ENCODE measurements at places on chromosomes 3 and 15. TPM values are rescaled to one million over a fixed set of nuclear protein-coding genes. Genes with fewer than 3 reads are reported as not detected.

DNA sequence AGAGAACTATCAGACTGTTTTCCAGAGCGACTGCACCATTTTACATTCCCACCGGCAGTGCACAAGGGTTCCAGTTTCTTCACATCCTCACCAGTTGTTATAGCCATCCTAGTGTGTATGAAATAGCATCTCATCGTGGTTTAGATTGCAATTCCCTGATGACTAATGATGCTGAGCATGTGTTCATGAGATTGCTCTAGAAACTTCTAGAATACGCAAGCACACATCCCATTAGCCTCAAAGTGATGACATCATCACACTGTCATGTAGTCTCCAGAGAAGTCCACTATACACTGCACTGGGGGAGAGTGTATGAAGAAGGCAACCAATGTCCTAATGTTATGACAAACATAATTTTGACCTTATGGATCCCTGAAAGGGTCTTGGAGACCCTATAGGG is 30.1 kb downstream of the FBLN2 start:
- no peak for DNase-seq

DNA sequence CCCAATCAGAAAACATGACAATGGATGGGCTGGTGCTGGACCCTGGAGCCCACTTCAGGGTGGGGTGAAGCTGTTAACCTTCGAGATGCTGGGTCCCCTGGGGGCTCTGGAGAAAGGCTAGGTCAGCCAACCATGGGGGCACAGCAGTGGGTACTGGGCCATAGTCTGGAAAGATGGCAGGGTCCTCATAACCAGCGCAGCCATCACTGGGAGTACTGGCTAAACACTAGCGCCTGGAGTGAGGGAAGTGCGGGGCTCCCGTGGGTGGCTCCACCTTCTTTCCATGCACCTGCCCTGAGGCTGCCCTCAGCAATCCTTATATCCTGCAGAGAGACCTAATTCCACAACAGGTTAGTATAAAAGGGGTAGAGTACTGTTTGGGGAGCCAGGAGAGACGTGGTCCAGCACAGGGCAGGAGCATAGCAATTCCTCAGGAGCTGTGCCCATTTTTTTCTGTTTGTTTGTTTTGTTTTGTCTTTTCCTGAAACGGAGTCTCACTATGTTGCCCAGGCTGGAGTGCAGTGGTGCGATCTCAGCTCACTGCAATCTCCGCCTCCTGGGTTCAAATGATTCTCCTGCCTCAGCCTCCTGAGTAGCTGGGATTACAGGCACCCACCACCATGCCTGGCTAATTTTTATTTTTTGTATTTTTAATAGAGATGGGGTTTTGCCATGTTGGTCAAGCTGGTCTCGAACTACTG is 122.6 kb upstream of the MEF2A start:
- no peak for DNase-seq

DNA sequence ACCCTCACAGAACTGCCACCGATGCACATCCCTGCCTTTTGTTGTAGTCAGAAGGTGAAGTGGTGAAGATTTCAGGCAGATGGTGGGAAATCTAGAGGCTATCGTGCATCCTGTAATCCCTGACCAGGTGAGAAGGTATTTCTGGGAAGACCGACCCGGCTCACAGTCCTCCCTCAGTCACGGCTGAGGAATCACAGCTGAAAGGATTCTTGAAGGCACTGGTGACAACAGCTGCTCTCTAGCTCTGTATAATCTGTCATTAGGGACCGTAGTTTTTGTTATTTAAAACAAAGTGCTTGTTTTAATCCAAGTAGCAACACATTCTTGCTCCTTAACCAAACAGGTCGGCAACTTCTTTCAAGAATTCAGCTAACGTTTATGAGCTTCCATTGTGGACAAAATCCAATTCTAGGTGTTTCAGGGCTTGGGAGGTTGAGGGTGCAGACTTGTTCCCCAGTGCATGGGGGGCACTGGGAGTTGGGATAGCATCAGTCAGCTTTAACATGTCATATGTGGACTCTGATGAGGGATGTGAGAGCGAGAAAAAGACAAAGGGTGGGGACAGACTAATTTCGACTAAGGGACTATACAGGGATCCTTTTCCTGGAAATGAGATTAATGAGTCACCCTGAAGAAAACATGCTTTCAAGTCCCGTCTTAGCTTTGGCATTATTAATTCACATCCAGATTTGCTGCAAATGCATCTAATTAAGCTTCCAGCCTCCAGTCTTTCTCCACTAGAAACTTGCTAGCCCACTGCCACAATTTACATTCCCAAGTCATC is 141.0 kb upstream of the RASGRP1 start:
- DNase-seq: no peak

Gene PHC3
- total RNA-seq: 31.9 TPM

GRCh38 chr3:31765871-31766270 is 215.2 kb downstream of the OSBPL10 start:
- no peak for DNase-seq

DNA sequence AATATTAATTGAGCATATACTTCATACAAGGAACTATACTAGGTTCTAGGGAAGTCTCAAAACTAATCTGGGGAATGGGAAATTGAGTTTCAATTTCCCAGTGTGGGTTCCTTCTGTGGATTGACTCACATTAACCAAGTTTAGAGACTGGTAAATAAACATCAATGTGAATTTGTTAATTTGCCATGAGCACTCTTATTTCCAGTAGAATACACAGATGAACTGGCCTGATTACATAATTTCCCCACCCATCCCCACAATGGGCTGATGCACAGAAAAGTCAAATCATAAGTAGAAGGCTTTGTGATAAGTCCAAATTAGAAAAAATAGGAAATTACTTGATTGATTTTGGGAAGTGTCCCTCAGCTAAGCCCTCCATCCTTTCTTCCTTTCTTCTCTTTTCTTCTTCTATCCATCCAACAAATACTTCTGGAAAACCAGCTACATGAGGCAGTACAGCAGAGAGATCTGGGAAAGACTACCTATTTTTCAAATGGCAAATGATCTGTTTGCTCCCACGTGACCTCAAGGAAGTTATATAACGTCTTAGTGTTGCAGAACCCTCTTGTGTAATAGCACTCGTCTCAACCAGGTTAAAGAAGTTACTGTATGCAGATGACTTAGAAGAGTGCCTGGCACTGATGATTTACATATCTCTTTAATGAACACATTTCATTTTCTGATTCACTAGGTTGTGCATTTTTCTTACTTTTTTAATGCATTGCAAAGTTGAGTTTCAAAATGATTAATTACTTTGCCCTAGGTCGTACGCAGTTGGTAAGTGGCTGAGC is 312.3 kb downstream of the SV2B start:
- no peak for DNase-seq

DNA sequence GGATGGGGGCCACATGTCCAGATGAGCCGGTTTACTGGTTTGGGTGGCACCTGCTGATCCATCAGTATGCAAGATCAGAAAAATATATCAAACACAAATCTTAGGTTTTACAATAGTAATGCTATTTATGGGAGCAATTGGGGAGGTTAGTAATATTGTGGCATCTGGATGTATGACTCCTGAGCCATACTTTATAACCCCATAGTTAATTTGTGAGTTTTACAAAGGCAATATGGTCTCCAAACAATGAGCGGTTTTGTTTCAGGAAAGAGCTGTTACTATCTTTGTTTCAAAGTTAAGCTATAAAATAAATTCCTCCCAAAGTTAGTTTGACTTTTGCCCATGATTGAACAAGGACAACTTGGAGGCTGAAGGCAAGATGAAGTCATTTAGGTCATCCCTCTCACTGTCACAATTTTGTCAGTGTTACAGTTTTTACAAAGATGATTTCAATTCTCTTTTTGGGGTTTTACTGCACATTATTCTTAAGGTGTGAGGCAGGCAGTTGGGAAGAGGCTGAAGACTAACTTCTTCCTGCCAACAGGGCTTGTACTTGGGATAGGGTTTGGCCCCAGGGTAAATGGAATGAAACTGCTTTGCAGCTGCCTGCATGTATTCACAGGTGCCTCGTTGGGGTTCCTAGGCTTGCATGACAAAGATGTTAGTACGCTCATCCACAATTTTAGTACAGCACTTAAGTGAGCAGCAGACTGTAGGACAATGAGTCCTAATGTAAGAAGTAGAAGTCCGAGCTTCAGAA is 296.6 kb upstream of the NDN start:
- DNase-seq: no peak

Gene PRR20G
- not detected for total RNA-seq

DNA sequence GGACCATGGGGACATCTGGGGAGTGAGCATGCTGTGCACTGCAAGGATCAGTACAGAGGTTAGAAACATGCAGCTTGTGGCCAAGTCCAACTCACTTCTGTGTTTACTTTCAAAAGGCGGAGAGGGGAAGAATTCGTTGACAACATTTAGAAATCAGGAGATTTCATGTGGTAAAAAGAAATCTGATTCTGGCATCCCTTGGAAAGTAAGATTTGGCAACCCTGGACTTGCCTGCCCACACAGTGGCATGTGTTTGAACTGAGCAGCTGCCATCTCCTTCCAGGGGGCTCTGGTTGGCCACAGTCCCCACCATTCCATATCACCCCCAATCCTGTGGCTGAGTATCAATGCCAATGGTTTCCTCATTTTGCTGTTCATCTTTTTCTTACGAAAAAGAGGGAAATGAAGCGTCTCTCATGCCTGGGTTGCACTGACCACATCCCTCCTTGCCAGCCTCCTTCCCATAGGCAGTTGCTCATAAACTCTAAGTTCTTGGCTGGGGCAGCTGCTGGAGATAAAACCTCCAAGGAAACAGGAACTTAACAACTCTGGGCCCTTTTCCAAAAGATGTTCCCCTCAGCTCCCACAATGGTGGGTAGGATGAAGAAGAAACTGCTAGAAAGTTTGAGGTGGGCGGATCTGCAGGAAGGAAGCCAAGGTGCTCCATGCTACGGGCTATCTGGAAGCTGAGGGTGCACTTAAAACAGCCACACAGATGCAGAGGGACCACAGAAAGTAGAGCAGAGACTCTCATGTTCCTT is 29.2 kb downstream of the SLC6A11 start:
- DNase-seq: no peak

DNA sequence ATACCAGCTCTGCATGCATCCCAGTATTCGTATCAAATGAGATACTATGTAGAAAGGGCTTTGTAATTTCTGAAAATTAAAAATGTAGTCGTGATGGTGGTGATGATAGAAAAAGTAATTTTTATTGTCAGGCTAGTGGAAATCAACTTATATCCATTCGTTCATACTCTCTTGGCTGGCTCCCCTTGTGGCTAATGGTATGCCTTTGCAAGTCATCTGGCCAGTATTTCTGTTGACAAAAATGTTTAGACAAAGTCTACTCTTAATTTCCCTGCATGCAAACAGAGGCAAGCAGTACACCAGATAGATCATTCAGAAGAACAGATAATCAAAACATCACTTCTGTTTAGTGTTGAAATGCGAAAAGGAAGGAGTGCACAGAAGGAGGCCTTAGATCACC is 49.6 kb upstream of the DUT start:
- DNase-seq: no peak

DNA sequence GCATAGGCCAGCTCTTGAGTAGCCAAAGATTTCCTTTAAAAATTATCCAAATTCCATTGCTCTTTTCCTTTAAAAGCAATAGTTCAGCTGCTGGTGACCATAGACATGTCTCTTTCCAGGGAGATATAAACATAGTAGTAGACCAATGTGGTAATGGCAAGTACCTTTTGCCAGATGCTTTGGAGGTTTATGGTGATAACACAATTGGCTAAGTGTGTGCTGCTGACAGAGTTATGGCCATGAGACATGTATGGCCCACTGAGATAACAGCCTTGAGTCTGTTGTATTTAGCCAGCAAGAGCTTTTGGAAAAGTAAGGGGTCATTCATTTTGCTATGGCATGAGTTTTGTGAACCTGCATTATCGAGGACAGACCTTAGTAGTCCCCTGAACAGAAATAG is 1146.8 kb downstream of the TUSC7 start:
- DNase-seq: no peak

Gene OSBPL10
- total RNA-seq: 3.8 TPM

DNA sequence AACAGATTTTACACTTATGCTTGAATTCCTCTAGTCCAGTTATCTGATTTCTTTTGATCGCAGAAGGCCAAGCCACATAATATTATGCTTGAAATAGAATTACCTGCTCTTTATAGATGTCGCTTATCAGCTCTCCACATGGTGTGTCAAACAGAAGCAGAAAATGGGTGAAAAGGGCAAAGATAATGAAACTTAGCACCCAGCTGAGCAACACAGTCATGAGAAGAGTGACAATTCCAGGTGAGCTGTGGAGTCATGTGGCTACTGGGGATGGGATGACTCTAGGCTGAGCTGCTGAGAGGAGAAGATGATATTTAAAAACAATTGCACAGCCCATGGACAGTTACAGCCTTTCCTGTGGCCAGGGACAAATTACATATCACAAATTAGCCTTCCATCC is 398.7 kb upstream of the PDZRN3 start:
- DNase-seq: no peak

GRCh38 chr15:65405791-65406423 is 16.8 kb downstream of the IGDCC4 start:
- no peak for DNase-seq

Gene GP5
- total RNA-seq: 0.15 TPM

Gene SUCNR1
- total RNA-seq: not detected

Gene FBXO40
- total RNA-seq: not detected

DNA sequence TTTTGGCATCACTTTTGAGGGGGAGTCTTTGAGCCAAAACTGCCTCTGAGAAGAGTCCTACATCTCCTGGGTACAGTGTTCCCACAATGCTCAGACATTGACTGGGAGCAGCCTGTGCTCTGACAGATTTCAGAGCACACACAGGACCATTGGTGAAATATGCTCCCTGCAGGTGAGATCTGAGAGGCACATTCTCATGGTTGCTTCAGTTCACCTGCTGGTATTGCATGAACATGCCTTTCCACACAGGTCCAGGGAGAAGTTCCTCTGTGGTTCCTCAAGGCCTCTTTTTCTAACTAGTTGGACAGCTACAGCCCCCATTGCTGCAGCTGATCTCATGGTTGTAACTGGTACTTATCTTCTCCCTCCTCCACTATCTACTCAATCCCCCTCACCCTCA is 37.0 kb downstream of the FOXL2 start:
- DNase-seq: no peak

GRCh38 chr3:127750226-127751031 is 71.9 kb downstream of the MGLL start:
- DNase-seq: peak; percentile 49

DNA sequence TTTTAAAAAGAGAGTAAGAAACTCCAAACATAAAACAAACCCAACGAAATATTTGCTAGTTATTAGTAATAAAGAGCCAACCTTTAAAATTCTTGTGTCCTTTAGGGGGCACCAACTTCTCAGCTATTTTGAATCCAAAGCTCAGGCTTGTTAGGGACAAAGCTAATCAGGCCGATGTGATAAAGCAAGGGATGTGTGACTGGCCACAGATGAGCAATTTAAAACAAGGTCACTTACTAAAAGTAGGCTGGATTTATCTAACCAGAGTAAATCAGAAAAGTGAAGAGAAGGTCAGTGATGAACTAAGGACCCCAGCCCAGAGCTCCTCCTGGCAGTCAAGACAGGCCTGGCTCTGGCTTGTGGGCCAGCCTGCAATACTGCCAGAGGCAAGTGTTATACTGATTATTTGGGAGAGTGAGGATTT is 108.5 kb downstream of the CYP19A1 start:
- DNase-seq: no peak

Gene BLOC1S6
- total RNA-seq: 38.7 TPM

Data from glutamatergic neuron (in vitro differentiated cells).